ENCODE measurements at places on chromosomes 3 and 15. TPM values are rescaled to one million over a fixed set of nuclear protein-coding genes. Genes with fewer than 3 reads are reported as not detected.

The CISH gene
- 0.46 TPM for total RNA-seq

The RASGRP1 gene
- 14.5 TPM for total RNA-seq

The C2CD4B gene
- 1.2 TPM for total RNA-seq

The COL8A1 gene
- total RNA-seq, result 1.8 TPM

The ZNF860 gene
- total RNA-seq, result 6.7 TPM

The GOLGA8N gene
- total RNA-seq, result 4.6 TPM

The GAP43 gene
- total RNA-seq, result 418 TPM

The SI gene
- under 0.01 TPM for total RNA-seq

The CELF6 gene
- total RNA-seq, result 19.8 TPM

The WDR72 gene
- total RNA-seq, result 0.46 TPM

The IGSF11 gene
- total RNA-seq, result 19.6 TPM

The AGBL1 gene
- total RNA-seq, result 3.0 TPM

The SPINK8 gene
- not detected for total RNA-seq

The KIF7 gene
- 5.1 TPM for total RNA-seq

The FBN1 gene
- total RNA-seq, result 23.1 TPM

The SNRPA1 gene
- 16.6 TPM for total RNA-seq

The ARPIN gene
- 24.5 TPM for total RNA-seq

The CHRNA7 gene
- 12.7 TPM for total RNA-seq

The CYP11A1 gene
- total RNA-seq, result 0.23 TPM

The GALNT15 gene
- 5.8 TPM for total RNA-seq

The TM4SF4 gene
- 0.92 TPM for total RNA-seq

The HTR3C gene
- total RNA-seq, result not detected

The PPP1R14D gene
- not detected for total RNA-seq
